ENCODE measurements at places on chromosomes 16 and 17. TPM values are rescaled to one million over a fixed set of nuclear protein-coding genes. Genes with fewer than 3 reads are reported as not detected.

ZNF207 gene
- total RNA-seq, result 221 TPM

ATP6V0C gene
- total RNA-seq, result 24.7 TPM

C17orf107 gene
- 0.07 TPM for total RNA-seq

TEKT5 gene
- total RNA-seq, result not detected

MYBBP1A gene
- total RNA-seq, result 63.5 TPM

QRICH2 gene
- 2.1 TPM for total RNA-seq

FBXO39 gene
- total RNA-seq, result 0.31 TPM

AOC3 gene
- total RNA-seq, result 0.41 TPM

DNA sequence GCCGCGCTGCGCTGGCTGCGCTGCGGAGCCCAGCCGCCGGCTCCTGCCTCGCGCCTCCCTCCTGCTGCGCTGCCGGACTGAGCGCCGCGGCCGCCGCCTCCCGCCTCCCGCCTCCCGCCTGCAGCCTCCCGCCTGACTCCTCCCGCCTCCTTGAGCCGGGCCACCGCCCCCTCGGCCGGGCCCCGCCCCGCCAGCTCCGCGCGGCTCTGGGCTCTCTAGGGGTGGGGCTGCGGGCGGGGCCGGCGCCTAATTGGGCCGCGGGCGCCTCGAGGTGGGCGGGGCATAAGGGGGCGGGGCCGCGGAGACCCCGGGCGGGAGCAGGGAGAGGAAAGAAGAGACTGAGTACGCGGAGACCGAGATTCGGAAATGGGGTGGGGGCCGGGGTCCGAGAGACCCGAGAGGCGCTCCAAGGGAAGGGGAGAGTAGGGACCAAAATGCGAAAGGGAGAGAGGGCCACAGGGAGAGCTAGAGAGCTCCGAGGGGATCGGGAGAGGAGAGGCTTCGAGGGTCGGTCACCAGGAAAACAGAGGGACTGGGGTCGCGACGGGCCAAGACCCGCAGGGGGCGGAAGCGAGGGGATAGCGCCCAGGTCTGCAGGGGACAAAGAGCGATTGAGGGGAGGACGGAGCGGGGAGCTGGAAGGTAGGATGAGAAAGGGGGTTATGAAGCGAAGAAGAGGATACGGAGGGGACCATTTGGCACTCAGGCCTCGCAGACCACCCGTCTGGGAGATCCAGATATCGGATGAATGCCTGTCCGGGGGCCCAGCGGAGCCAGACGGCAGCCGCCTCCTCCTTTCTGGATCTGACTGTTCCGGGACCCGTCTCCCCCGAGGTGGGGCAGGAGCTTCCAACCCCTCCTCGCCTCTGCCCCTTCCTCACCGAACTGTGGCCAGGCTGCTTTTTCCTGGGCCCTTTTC lies at the start of gene C1QL1:
TSS of gene C1QL1 (minus strand) at position 79 of the 919 bp plus-strand sequence. CDS start 255 bp downstream, outside the sequence.
- DNase-seq, result peak; percentile 76

- no peak for DNase-seq
Observed at GRCh38 chr17:62587554-62587953, 39.9 kb upstream of the MRC2 start.

- peak; percentile 65 for DNase-seq
Observed at GRCh38 chr17:29042679-29043538, at the start of gene PIPOX. PIPOX (plus strand) TSS chr17:29043141; CDS start chr17:29043226, 85 bp downstream.

DNA sequence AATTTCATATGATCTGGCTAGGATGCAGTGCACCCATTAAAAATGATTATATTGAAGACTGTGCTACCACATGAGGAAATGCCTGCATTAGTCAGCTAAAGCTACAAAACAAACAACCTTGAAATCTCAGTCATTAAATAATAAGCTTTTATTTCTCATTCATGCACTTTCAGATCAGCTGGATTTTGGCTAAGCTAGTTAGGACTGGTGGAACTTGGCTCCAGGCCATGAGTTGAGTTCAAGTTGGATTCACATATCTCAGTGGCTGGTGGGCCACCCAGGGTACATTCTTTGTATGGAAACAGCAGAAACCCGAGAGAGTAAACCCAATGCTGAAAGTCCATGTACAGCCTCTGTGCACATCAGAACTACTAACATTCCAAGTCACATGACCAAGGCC lies 6.4 kb upstream of the SLFN12L start:
- DNase-seq, result no peak

DNA sequence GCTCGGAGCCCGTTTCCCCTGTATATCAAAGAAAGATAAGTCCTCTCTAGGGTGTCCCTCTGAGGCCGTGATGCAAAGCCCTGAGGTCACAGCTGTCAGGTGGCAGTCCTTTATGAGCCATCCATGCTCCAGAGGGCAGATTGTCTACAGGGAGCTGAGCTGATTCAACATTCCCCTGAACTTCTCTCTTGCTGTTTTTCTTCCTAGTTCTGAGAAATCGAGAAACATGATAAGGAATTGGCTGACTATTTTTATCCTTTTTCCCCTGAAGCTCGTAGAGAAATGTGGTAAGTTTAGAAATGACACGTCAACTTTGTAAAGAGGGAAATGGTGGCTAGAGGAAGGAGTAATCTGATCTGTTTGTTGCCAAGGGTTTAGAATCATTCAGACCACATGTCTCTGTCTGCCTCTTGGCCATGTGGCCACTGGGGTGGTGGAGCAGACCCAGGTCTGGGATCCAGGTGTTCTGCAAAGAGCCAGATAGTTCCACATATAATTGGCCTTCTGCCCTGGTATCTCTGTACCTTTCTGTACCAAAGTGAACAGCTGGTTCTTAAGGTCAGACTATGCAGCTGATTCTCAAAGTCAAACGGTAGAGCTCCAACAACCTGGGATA lies 3.5 kb downstream of the CTNS start:
- no peak for DNase-seq

DNA sequence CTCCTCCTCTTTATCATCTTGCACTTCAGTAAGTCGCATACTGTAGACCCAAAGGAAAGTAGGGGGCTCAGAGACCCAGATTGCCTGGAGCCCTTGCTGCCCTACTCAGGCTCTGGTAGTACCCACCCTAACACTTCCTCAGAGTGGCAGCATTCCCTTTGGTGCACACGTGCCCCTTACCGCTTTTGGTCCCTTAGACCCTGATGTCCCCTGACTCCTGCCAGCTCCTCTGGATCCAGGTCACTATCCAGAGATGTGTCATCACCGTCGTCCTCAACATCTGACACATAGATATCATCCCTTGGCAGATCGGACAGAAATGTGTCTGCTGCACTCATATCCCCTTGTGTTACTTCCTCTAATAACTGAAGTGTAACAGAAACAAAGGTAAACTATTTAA lies 5.4 kb upstream of the PSMC5 start:
- no peak for DNase-seq

DNA sequence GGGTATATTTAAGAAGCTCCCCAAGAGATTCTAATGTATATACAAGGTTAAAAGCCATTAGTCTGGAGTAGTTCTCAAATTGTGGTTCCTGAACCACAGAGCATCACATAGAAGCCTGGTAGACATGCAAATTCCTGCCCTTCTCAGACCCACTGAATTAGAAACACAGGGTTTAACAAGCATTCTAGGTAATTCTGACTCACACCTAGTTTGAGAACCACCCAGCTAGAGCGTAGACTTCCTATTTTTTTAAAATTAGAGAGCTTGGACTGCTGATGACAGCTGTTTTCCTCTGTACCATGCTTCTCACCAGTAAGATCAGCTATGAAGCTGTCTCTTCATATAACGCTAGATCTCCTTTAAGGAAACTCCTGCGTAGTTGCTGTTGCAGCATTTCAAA lies 50.6 kb downstream of the HS3ST3B1 start:
- DNase-seq, result peak; percentile 6

DNA sequence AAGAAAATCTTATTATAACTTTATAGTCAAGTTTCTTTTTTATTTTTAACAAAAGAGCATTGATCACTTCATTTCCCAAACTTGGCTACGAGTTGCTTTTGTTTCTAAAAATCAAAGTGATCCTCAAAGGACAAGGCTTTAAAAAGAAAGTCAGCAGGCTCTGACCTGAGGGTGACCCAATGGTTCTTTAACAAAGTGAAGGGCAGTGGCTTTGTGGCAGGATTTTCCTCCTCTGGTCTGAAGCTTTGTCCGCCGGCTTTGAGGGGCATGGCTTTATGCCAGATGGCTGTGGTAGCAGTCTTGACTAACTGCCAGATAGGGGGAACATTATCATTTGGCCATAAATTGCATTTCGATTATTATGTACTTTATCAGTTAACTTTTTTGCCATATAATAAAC lies 28.5 kb downstream of the IQCK start:
- no peak for DNase-seq

- DNase-seq, result no peak
Observed at GRCh38 chr17:78780335-78780734, 1.7 kb downstream of the CYTH1 start.

DNA sequence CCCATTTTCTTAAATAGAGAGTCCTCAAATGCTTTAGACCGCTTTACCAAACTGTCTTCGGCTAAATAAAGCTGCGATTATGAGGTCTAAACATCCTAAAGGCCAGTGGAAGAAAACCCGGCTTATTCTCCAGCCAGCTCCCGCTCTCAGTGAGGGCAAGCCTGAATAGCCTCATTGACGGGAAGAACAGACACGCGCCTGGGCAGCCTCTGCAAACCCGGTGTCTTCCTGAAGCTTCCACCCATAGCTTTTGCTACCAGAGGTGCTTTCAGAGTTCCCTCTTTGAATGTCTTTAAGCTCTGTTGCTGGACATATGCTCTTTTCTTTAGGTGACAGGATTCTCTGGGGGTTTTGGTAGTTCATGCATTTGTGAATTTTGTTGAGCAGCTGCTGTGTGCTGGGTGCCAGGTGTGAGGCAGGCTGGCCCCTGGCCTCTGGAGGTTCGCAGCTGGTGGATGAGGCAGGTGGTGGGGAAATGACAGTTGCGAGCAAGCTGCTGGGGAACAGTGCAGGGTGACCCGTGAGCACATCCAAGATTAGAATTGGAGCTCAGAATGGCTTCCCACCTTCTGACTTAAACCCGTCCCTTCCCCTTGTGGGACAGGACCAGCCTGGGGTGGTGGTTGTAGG lies 44.7 kb downstream of the CRISPLD2 start:
- DNase-seq, result no peak

DNA sequence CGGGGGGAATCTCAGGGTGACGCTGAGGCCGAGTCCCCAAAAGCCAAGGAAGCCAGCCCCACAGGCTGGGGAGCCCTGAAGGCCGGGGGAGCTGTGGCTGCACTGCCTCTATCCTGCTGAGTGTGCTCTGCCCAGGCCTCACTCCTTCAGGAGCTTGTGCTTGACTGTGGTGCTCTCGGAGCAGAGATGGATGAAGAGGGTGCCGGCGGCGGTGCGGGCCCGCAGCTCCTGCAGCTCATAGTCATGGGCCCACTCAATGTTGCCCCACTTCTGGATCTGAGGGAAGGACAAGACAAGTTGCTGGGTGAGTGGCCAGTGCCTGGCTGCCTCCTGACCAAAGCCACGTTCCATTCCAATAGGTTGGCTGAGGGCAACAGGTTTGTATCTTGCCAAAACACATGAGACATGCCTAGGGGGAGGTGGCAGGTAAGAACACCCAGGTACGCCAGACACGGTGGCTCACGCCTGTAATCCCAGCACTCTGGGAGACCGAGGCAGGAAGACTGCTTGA lies 20.5 kb downstream of the ATPAF2 start:
- DNase-seq, result no peak
